Left lung (tissue), 14 donors: ENCODE measurements at places on chromosomes 2 and 18.

DNA sequence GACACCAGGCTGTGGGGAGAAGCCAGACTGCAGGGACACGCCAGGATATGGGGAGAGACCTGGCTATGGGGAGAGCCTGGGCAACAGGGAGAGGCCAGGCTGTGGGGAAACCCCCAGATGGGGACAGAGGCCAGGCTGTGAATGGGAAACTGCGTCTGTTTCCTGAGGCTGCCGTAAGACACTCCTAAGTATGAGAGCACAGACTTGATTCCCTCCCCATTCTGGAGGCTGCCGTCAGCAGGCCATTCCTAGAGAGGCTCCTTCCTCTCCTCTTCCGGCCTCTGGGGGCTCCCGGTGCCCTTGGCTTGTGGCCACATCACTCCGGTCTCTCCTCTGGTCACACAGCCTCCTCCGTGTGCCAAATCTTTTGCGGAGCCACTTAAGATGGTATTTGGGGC lies 32.3 kb downstream of the ADI1 start:
- no peak for DNase-seq

GRCh38 chr2:16773080-16773713 lies 107.6 kb upstream of the CYRIA start:
- no peak for DNase-seq

- no peak for DNase-seq
Measured at GRCh38 chr2:233773854-233774253, 4.3 kb upstream of the MROH2A start.

GRCh38 chr18:2997846-2998564 lies 14.9 kb downstream of the LPIN2 start:
- no peak for DNase-seq

GRCh38 chr2:17058772-17059402 lies 393.3 kb upstream of the CYRIA start:
- DNase-seq: no peak
